Suppressor macrophage treated with lipopolysaccharide for 1 hour (primary cell): ENCODE measurements at places on chromosomes 4 and X.
A peak's percentile ranks its signal among the peaks of the same experiment; 100 is the strongest.

GRCh38 chrX:21798677-21799219 is 40.7 kb upstream of the MBTPS2 start:
- no peak for DNase-seq

DNA sequence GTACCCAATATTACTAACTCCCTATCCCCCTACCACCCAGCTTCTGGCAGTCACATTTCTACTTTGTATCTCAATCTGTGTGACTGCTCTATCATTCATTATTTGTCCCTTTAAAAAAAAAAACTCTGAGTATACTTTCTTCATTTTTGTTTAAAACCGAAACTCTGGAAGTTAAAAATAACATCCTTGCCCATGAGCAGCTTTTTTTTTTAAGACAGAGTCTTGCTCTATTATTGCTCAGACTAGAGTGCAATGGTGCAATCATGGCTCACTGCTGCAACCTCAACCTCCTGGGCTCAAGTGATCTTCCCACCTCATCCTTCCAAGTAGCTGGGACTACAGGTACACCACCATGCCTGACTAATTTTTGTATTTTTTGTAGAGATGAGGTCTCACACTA is 15.8 kb downstream of the UBE2K start:
- peak; percentile 82 for DNase-seq

DNA sequence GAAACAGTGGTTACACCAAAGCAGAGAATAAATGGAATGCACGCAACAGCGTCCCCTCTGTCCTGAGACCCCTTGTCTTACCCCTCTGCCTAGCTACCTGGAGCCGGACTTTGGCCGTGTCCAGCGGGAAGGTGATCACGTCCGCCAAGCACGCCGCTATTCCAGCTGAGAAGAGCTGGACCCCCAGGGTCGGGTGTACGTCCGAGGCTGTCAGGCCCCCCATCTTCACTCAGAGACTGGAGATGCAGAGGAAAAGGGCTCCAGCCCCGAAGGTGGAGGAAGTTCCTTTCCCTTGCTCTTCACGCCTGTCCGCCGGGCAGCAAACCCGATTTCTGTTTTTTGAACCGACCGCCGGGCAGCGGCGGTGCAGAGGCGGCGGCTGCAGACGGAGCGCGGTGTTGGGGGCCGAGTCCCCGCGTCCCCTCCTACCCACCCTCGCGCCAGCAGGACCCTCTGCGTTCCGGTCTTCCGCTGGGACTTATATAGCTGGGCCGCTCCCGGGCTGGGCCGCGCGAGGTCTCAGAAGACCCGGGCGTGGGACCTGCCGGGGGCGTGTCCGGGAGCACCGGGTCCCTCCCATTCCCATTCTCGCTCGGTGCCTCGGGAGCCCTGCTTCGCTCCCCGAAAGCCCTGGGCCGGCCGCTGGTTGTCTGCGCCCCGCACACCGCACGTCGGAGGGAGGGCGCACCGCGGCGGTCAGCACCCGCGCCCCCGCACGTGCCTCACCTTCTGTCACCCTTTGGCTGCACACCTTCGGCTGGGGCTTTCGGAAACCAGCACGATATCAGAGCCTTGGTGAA is at the start of gene UCP1:
TSS of gene UCP1 (minus strand) at position 455 of the 800 bp plus-strand sequence. CDS start at position 223, 232 bp downstream.
- peak; percentile 36 for DNase-seq

GRCh38 chr4:158621729-158622128 is 50.0 kb downstream of the C4orf46 start:
- DNase-seq, result no peak

- DNase-seq, result peak; percentile 42
These were observed 1.5 kb upstream of the NR3C2 start for GRCh38 chr4:148443512-148444295.

GRCh38 chr4:20760053-20760452 is 59.8 kb downstream of the PACRGL start:
- no peak for DNase-seq

- no peak for DNase-seq
These were observed 126.5 kb downstream of the CBR4 start for GRCh38 chr4:168883513-168883912.

DNA sequence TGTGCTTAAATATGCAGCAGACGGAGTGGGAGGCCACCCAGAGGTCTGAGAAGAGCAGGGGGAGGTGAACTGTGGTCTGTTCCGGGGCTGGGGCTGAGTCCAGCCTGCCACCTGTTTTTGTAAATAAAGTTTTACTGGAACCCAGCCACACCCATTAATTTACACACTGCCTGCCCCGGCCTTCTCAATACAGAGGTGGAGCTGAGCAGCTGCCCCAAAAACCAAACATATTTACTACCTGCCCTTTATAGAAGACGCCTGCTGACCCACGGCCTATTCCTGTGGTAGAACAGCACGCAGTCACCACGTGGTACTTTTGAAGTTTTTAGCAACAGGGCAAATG is 45.9 kb downstream of the FGFRL1 start:
- no peak for DNase-seq

DNA sequence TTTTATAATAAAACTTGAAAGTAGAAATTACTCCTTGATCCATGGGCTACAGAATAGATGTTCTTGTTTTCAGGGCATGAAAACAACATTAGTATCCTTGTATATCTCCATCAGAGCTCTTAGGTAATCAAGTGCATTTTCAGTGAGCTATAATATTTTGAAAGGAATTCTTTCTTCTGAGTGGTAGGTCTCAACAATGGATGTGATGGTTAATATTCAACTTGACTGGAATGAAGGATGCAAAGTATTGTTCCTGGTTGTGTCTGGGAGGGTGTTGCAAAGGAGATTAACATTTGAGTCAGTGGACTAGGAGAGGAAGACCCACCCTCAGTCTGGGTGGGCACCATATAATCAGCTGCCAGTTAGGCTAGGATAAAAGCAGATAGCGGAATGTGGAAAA is 100.1 kb downstream of the LCORL start:
- DNase-seq, result no peak

DNA sequence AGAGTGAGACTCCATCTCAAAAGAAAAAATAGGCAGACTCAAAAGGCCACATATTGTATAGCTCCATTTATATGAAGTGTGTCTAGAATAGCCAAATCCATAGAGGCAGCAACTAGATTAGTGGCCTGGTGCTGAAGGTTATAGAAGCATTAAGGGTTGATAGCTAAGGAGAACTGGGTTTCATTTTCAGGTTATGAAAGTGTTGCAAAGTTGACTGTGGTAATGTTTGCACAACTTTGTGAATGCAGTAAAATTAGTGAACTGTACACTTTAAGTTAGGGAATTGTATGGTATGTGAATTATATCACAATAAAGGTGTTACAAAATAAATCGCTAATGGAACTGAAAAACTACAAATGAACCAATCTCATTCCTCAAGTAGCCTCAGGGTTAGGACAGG is 28.3 kb downstream of the TXLNG start:
- DNase-seq, result no peak
